ENCODE measurements at places on chromosomes 7 and 10.

DNA sequence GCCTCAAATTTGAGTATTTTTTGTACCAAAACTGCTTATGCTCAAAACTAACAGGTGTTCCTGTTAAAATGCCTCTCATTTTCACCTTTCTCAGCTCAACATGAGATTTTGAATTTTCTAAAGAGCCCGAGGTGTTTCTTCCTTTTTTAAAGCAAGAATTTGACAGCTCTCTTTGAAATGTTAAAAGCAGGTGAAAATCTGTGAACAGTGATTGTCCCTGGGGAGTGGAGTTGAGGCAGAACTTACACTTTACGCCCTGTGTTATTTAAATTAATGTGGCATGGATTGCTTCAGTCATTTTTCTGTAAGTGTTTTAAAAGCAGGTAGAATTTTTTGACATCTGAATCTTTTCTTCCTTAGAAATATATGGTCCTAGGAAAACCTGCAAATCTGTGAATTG is 9.2 kb upstream of the GPR15LG start:
- no peak for DNase-seq

DNA sequence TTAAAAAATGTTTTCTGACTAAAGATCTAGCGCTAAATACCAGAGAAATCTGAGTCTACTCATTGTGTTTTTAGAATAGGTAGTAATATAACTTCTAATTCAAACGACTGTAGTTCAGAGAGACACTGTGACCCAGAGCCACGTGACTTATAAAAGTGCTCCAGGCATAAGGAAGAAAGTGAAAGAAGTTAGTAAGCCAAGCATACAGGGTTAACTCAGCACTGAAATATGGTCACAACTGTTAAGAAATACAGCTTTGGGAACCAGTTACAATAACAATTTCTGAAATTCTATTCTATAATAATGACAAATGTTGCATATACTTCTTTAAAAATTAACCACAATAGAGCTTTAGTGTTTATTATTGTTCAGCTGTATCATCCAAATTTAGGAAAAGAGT is 119.1 kb downstream of the TFEC start:
- no peak for DNase-seq

DNA sequence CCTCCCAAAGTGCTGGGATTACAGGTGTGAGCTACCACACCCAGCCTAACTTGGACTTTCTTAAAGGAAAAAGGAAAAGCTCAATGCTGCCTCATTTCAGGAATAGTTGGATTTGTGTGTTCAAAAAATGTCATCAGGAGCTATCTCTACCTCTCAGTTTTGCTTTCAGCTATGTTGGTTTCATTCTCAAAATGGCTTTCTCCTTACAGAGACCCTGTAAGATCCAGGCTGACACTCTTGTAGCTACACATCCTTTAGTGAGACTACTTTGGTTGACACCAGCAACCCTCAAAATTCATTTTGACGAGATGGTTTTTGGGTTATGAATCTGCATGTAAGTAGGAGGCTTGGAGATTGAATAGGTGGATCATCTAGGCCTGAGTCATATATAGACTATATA is 269.7 kb upstream of the SORCS1 start:
- no peak for DNase-seq

GRCh38 chr10:61257136-61257535 is 196.0 kb downstream of the TMEM26 start:
- DNase-seq: no peak

GRCh38 chr10:3169271-3169670 is 3.3 kb downstream of the PITRM1 start:
- DNase-seq: no peak

Data from activated T-helper 2 cell treated with anti-CD3 and anti-CD28 coated beads, Interferon-gamma antibody, Interleukin-2, Interleukin-4, amounts not matched to agents 10 μg/mL and 5 μg/mL and 100 μg/mL, durations not matched to agents 14 hours and 24 hours and 36 hours (primary cell).